Chondrocyte (in vitro differentiated cells): ENCODE measurements at places on chromosomes 7 and 10. TPM values are rescaled to one million over a fixed set of nuclear protein-coding genes. Genes with fewer than 3 reads are reported as not detected.

HSPA12A gene
- total RNA-seq: 5.8 to 9.7 TPM (median 6.9 TPM) in 3 replicates

EBF3 gene
- total RNA-seq: 2.2 TPM in 1 of 3 replicates, not detected in the others

PLXNA4 gene
- total RNA-seq: 11.3 to 57.7 TPM (median 13.0 TPM) in 3 replicates

PTF1A gene
- total RNA-seq: not detected in 3 replicates

CNPY1 gene
- not detected in 3 replicates for total RNA-seq

RADIL gene
- total RNA-seq: 0.82 to 1.2 TPM (median 1.00 TPM) in 3 replicates

HMX2 gene
- not detected in 3 replicates for total RNA-seq

EGFR gene
- total RNA-seq: 13.6 to 27.4 TPM (median 25.5 TPM) in 3 replicates
